NCI-H2107 (cell line): ENCODE measurements at places on chromosomes 2 and 18.

DNA sequence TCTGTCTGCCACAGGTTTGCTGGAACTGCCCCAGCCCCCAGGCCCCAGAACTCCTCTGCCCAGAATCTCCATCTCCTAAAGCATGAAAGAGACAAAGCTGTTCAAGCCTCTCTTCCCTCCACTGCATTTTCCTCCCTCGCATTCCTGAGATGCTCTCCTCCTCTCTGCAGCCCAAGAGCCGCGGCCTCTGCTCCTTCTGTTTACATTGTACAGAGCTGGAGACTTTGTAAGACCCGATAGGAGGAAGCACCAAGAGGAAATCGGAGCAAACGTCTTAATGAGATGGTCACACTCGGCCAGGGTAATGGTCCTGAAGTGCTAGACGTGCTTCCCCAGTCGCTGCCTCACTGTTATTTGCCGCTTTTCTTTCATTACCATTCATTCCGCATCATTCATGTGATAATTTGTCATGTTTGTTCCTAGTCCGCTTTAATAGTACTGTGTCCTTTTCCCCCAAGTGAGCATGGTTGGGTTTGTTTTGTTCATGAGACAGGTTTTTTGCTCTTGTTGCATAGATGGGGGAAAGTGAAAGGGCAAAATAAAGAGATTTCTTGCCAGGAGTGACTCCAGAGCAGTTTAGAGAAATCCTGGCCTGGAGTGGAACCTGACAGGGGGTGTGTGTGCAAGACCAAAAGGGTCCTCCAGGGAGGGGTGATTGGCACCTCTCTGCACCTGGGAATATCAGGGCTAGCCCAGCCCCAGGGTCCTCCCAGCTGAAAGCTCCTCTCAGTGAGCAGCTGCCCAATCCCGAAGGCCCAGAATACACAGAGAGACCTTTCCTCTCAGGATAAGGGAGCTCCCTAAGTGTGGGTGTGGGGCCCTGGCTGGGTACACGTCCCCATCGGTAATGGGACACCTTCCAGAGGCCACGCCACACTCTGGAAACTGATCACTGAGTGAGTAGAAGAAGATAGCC lies 44.9 kb upstream of the ID2 start:
- DNase-seq: no peak

DNA sequence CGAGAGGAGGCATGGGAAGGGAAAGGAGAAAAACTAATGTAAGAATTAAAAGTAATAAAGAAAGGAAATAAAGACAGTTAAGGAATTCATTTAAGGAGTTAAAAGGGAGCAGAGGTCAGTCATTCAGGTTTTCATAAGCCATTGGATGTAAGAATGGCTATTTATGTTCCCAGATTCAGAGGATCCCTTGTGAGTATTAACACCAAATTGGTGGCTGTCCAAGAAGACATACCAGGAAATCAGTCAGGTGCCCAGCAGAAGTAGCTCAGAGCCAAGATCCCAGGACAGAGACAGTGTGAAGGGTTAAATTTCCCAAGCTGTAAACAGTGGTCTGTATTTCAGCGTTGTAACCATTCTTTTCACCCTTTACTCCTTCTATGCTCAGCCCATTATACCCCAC lies 550.4 kb downstream of the BCL11A start:
- no peak for DNase-seq

GRCh38 chr2:129376426-129377077 lies 602.9 kb upstream of the RAB6C start:
- no peak for DNase-seq

- no peak for DNase-seq
These were observed 32.1 kb downstream of the FBXO48 start for GRCh38 chr2:68434981-68435380.

- DNase-seq: no peak
These were observed 53.2 kb downstream of the CIB4 start for GRCh38 chr2:26587994-26588393.

- no peak for DNase-seq
These were observed 37.8 kb upstream of the CCDC195 start for GRCh38 chr2:224753743-224754540.

DNA sequence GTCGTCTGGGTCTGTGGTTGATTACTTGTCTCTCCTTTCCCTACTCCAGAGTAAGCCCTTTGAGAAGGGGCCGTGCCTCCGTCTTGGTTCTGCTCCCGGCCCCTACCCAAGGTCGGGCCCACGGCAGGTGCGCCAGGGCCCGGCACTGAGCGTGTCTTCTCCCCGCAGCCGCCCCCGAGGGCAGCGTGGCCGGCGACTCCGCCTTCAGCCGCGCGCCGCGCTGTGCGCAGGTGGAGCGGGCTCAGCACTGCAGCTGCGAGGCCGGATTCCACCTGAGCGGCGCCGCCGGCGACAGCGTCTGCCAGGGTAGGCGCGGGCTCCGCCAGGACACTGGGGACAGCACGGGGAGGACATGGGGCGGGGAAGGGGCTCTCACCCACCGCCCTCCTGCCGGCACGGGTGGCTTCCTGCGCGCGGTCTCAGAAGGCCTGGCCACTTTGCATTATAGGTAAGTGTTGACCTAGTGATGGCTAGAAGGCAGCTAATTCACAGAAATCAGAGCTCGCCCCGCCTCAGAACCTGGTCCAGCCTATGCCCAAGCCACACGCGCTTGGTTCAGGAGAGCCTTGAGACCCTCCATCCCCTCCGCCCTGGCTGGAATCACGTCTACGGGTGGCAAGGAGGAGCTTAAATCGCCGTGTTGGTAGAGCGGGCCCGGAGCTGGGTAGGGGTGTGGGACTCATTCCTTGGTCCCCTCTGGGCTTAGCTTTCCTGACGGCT lies 43.5 kb downstream of the FBLN7 start:
- DNase-seq: no peak

- no peak for DNase-seq
These were observed 680.7 kb downstream of the NR4A2 start for GRCh38 chr2:155651851-155652250.

- no peak for DNase-seq
These were observed 185.0 kb upstream of the CCDC150 start for GRCh38 chr2:196454492-196454891.

DNA sequence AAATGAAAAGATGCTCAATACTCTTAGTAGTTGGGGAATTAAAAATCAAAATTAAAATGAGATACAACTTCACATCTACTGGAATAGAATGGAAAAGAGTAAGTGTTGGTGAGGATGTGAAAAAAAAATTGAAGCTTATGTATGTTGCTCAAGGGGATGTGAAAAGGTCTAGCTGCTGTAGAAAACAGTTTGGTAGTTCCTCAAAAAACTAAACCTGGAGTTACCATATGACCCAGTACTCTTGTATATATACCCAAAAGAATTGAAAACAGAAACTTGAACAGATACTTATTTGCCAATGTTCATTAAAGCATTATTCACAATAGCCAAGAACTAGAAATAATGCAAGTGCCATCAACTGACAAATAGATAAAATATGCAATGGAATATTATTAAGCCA lies 208.4 kb downstream of the FIGN start:
- no peak for DNase-seq

DNA sequence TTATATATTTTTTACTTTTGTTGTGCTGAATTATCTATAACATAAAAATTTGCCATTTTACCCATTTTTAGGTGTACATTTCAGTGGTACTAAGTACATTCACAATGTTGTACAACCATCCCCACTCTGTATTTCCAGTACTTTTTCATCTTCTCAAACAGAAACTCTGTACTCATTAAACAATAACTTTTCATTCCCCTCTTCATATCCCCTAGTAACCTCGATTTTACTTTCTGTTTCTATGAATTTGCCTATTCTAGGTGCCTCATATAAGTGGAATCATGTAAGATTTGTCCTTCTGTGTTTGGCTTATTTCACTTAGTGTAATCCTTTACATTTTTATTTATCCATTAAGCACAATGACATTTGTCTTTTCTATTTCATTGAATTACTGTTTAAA lies 51.3 kb downstream of the GTF2A1L start:
- DNase-seq: no peak

GRCh38 chr2:179255129-179255528 lies 9.5 kb downstream of the SESTD1 start:
- no peak for DNase-seq

GRCh38 chr18:62999921-63000320 lies 284.6 kb downstream of the PHLPP1 start:
- no peak for DNase-seq

GRCh38 chr2:118049140-118049815 lies 35.4 kb upstream of the CCDC93 start:
- DNase-seq: no peak

GRCh38 chr18:6405237-6406074 lies 9.3 kb downstream of the L3MBTL4 start:
- no peak for DNase-seq

- no peak for DNase-seq
These were observed 243.3 kb upstream of the NCKAP5 start for GRCh38 chr2:133811409-133812125.

DNA sequence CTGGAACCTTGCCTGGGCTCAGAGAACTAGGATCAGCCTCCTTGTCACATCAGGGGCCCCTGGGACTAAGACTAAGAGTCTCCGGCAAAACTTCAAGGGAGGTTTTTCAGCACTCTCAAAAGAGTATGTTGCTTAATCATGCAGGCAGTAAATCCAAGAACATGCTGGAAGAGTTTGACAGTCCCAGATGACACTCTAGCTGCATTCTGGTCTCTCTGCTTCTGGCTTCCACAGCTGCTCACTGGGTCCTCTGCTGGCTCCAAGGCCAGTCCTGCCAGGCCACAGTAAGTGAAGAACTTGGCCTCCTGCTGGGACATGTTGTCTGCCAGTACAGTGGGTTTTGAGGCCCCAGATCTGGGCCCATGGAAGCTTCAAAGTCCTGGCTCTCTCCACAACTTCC lies 45.2 kb upstream of the IL1RL1 start:
- DNase-seq: no peak

DNA sequence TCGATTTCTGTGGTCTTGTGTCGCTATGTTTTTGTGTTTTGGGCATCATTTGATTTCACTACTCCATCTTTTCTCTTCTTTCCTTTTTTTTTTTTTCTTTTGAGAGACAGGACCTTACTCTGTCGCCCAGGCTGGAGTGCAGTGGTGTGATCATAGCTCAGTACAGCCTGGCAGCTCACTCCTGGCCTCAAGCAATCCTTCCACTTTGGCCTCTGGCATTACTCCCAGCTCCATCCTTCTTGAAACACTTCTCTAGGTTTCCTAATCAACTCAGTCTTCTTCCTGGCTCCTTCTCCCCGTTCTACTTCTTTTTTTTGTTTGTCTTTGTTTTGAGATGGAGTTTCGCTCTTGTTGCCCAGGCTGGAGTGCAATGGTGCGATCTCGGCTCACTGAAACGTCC lies 26.5 kb downstream of the TCF23 start:
- DNase-seq: no peak

GRCh38 chr2:119638685-119639554 lies 40.1 kb upstream of the TMEM177 start:
- DNase-seq: no peak

- DNase-seq: no peak
These were observed 48.8 kb downstream of the ANKRD44 start for GRCh38 chr2:197261808-197262226.

GRCh38 chr2:46555011-46555410 lies 75.6 kb downstream of the TMEM247 start:
- no peak for DNase-seq

DNA sequence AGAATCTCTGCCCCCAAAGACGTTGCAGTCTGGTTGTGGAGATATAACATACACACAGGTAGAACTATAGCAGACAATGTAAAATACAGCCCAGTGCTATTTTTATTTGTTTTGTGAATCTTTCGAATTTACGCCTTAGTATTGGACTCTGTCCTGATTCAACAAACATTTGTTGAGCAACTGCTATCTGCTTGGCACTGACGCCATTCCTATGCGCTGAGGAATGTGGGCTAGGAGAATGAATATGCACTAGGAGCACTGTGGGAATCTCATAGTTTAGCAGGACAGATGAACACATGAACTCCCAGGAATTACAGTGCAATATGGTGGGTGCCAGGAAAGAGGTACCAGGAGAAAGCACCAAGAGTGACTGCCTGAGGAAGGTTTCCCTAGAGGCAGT lies 181.7 kb upstream of the SIX3 start:
- no peak for DNase-seq
